ENCODE measurements at places on chromosomes 7 and 10.

DNA sequence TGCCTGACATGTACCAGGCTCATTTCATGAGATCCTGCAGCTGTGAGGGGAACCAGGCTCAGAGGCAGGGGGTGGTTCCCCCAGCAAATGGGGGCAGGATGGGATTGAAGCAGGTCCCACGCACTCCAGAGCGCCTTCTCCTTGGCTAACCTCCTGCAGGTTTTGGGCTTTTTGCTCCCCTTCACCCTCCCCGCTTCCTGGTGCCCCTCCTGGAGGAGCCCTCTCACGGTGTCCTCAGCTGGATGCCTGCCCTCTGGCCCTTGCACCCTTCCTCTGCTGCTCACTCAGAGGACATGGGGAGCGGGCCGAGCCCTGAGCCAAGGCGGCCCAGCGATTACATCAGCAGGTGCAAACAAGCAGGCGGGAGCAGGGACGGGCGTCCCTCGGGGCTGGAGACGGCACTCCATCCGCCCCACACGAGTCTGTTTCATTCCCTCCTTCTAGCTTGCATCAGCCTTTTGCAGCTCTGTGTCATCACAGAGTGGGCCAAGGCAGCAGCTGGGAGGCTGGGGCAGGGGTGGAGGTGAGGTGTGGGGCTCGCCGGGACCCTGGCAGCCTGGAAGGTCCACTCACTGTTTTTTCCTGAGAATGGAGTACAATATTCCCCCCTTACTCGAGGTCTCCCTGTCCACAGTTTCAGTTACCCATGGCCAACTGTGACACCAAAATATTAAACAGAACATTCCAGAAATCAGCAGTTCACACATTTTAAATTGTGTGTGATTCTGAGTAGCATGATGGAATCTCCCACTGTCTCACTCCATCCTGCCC is 52.7 kb upstream of the SLC29A3 start:
- no peak for DNase-seq

DNA sequence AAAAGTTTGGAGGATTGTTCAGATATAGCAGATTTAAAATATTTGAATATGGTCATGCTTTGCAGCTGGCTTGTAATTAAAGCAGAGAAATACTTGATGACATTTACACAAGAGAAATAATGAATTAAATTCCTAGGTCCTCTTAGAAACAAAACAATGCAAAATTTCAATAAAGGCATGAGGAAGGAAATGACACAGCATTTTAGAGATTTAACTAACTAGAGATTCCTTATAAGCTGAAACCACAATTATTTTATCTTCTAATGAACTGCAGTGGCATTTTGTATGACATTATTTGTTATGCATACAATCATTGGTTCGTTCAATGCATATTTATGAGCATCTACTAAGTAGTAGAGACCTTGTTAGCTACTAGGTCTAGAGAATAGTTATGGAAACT is 490.9 kb downstream of the ZWINT start:
- no peak for DNase-seq

- DNase-seq: no peak
Observed at GRCh38 chr10:56349611-56350010, 11.4 kb downstream of the ZWINT start.

- no peak for DNase-seq
Observed at GRCh38 chr10:88881922-88882645, 2.0 kb downstream of the STAMBPL1 start.

DNA sequence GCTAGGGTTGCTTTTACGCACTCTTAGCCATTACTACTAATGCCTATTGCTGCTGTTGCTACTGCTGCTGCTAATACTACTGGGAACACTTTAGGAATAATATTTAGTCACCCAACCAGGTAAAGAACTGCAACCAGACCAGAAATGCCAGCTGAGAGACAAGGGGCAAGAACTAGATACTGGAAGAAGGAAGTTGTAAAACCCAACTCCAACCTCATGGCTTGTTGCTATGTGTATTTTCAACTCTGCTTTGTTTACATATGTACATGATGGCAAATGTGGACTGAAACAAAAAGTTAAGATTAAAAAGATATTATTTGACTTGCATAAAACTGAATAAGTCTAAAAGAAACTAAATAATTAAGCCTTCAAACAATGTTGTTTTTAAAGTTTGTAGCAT is 177.7 kb downstream of the GNAT3 start:
- DNase-seq: no peak

DNA sequence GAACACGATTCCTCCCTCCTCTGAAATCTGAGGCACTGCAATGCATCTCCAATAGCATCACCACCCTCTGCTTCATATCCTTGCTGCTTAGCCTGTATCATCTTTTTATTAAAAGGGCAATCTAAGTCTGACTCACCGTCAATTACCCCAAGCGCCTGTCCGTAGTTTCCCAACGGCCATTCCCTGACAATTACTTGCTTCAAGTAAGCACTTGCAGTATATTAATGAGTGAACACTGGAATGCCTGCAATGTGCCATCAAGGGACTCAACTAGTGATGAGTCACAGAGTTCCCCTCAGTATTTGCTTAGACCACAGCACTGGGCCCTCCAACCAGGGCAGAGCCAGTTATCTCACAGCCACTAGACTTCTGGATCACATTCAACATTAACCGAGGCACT is 19.5 kb upstream of the PPP1R3C start:
- DNase-seq: peak; percentile 62

DNA sequence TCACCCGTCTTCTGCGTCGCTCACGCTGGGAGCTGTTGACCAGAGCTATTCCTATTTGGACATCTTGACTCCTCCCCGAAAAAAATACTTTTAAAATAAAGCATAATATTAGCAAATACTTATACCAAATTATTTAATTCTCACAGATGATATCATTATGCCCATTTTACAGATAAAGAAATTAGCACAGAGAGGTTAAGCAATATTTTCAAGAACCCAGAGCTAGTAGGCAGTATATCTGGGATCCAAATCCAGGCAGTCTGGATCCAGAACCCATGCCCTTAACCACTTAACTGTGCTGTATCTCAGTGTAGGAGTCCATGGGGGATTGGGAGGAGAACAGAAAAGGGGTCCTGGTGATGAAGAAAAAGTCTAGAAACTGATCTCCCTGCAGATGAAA is 6.1 kb downstream of the IQUB start:
- no peak for DNase-seq

DNA sequence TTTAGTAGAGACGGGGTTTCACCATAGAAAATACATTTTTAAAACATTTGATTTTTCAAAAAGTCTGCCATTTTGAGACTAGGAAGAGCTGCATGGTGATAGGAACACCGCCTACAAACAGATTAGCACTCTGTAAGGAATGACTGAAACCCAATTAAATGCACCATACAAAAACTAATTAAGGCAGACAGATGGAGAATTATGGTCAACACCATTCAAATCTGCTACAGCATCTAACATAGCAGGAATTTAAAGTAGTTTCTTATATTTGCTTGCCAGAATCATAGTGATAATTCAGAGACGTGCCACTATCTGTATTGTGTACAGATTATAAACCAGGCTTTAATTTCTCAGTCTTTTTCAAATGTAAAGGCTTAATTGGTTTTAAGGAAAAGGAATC is 68.2 kb downstream of the ENO4 start:
- DNase-seq: no peak

GRCh38 chr10:98971464-98971863 is 264.2 kb downstream of the HPSE2 start:
- no peak for DNase-seq

GRCh38 chr10:51806079-51806835 is 106.9 kb upstream of the CSTF2T start:
- DNase-seq: no peak

DNA sequence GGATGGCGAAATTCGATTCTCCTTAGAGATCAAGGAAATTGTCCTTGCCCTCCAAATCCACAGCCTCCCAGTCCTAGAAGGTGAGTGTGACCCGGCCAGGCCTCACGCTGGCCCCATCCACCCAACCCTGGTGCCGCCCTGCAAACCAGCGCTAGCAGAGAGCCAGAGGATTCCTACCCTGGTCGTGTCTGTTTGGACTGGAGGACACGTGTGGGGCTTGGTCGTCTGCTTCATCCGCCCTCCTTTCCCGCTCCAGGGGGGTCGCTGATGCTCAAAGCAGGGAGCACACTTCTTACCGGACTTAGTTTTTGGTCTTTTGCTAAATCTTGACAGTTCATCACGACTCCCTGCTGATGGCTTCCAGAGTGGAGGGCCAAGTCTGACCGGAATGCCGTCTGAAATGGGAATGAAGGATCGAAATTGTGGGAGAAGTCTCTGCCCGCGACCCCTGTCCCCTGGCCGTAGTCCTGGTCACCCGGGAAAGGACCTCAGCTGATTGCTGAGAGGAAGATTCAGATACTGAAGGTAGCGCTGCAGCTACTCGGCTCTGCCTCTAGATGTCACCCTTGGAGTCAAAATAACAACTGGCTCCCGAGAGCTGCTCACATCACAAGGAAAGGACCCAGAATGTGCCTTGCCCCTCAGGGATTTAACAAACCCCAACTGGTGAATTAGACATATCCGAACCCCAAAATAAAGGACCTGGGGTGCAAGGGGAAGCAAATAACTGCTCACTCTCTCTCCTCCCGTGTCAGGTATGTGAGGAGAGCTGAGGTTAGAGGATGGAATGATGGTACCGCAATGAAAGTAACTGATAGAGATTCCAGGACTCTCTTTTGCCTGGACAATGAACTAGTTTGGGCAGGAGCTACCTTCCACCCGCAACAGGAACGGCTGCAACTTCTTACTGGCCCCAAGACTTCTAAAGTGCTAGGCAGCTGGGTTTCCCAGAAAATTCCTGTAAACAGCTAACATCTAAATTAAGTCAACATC is 23.5 kb upstream of the ORC5 start:
- peak; percentile 29 for DNase-seq
